Effector memory CD8-positive, alpha-beta T cell (primary cell): ENCODE measurements at places on chromosomes 1 and 21.

DNA sequence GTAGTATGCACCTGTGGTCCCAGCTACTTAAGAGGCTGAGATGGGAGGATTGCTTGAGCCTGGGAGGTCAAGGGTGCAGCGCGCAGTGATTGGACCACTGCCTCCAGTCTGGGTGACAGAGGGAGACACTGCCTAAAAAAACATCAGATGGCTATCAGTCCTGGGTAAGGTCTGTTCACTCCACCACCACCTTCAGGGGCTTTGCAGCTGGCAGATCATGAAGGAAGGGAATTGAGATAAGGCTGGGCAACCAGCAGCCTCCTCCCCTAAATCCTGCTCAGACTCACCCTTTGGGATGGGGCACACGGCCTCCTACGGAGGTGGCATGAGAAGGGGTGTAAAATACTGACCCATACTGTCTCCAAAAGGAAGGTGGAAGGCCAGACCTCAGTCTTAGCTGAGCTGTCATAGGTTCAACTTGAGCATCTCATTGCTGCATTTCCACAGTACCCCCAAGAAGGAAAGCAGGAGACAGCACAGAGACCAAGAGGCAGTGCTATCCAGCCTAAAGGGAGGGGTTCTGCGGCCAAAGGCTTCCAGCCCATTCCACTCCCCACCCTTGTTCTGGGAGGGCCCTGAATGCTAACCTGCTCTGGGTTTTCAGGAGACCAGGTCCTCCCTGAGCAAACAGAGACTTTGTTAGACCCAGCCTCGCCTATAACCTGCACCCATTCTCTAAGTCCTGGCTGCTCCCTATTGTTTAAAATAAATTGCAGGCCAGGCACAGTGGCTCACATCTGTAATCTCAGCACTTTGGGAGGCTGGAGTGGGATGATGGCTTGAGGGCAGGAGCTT is 13.7 kb downstream of the SLC45A3 start:
- no peak overlapping the region for H3K4me3 ChIP-seq
- no peak for DNase-seq
- H3K4me1 ChIP-seq, result peaks cover 6% of the 10 kb centered on the region
- peaks cover 3% of the 10 kb centered on the region for H3K36me3 ChIP-seq

GRCh38 chr1:203381151-203381751 is 30.3 kb upstream of the FMOD start:
- no peaks in the 10 kb centered on the region for H3K4me1 ChIP-seq
- no peak overlapping the region for H3K27ac ChIP-seq
- peaks cover 61% of the 10 kb centered on the region for H3K27me3 ChIP-seq
- no peak for DNase-seq

- no peak overlapping the region for H3K27ac ChIP-seq
- no peak for DNase-seq
- H3K4me1 ChIP-seq, result no peaks in the 10 kb centered on the region
- H3K27me3 ChIP-seq, result no peaks in the 10 kb centered on the region
These were observed 333.4 kb upstream of the PKN2 start for GRCh38 chr1:88350648-88351047.

DNA sequence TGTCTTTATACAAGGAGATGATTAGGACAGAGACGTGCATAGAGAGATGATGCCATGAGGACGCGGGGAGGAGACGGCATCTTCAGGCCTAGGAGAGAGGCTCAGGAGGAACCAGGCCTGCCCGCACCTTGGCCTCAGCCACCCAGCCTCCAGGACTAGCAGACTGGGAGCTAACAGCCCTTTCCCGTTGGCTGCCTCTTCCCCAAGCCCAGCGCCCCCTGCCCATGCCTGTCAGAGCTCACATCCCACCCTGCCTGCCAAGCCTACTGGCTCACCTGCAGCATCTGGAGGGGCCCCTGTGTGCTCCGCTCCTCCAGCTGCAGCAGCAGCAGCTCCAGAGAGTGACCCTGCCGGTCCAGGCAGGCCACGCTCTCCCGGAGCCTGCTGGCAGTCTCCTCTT is 4.0 kb upstream of the TRIM11 start:
- H3K36me3 ChIP-seq, result peaks cover 14% of the 10 kb centered on the region
- no peak overlapping the region for H3K4me3 ChIP-seq
- H3K27me3 ChIP-seq, result no peaks in the 10 kb centered on the region
- H3K27ac ChIP-seq, result no peak overlapping the region
- no peak for DNase-seq

DNA sequence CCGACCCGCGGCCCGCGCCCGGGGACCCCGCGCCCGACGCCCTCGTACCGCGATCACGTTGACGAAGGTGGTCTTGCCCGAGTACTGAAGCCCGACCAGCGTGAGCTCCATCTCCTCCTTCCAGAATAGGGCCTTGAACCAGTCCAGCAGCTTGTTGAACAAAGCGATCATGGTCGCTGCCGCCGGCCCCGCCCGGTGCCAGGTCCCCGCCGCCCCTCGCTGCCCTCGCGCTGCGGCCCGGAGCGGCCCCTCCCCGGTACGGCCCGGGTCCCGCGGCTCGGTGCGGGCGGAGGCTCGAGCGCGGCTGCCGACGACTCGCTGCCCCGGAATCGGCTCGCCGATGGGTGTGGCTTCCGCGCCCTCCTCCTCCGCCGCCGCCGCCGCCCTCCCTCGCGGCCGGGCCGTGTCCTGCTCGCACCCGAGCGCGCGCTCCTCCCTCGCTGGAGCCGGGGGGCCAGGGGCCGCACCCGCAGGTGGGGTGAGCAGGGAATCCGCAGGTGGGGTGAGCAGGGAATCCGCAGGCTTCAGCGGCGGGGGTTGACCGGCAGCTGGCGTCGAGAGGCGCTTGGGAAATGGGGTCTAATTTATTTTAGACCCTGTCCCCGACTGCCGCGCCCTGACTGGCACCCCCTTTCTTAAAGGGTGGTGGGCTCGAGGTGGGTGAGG is at the start of gene ARL8A:
Gene ARL8A, minus strand, starts transcription at position 336 of the 666 bp plus-strand sequence. Its CDS starts 165 bp downstream, at position 171.
- no peaks in the 10 kb centered on the region for H3K27me3 ChIP-seq
- peaks cover 56% of the 10 kb centered on the region for H3K36me3 ChIP-seq
- peak; percentile 47 for DNase-seq
- H3K27ac ChIP-seq, result peak within 1 kb of the TSS; percentile 98
- peaks cover 32% of the 10 kb centered on the region for H3K4me1 ChIP-seq

- H3K27ac ChIP-seq, result no peak overlapping the region
- no peak overlapping the region for H3K4me3 ChIP-seq
- peaks cover 15% of the 10 kb centered on the region for H3K27me3 ChIP-seq
- no peaks in the 10 kb centered on the region for H3K36me3 ChIP-seq
- no peak for DNase-seq
These were observed 77.3 kb upstream of the NEK7 start for GRCh38 chr1:198079432-198079951.

DNA sequence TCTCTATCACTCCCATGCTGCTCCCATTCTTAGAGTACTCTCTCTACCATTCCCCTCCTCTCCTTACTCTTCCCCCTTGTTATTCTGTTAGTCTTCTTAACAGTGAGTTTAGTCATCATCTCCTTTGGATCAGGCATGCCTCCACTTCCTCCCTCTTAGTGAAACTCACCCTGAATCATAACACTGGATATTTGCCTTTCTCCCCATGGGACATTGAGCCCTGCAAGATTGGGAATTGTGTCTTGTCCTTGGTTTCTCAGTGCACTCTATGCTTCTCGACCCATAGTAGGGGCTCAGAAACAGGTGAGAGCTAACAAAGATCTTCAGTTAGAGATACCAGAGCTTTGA is 68.3 kb upstream of the GCLM start:
- no peaks in the 10 kb centered on the region for H3K36me3 ChIP-seq
- H3K4me1 ChIP-seq, result no peaks in the 10 kb centered on the region
- H3K27me3 ChIP-seq, result no peaks in the 10 kb centered on the region
- no peak overlapping the region for H3K4me3 ChIP-seq
- no peak for DNase-seq

DNA sequence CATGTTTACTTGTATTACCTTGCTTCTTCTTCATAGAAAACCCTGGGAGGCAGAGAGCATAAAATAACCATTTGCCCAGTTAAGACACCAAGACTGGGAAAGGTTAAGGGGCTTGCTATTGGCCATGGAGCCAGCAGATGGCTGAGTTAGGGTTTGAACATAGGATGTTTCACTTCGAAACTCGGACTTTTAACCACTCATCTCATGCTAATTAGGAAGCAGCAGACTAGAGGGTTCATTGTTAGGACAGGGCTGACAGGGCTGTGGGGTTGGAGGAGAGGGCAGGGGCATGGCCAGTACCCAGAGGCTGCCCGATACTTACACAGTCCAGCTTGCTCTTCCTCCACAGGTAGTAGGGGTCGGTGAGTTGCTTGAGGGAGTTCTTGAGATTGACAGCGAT is 17.0 kb downstream of the SLC26A9 start:
- no peaks in the 10 kb centered on the region for H3K36me3 ChIP-seq
- DNase-seq, result no peak
- peaks cover 42% of the 10 kb centered on the region for H3K27me3 ChIP-seq
- no peaks in the 10 kb centered on the region for H3K4me1 ChIP-seq
- no peak overlapping the region for H3K27ac ChIP-seq

DNA sequence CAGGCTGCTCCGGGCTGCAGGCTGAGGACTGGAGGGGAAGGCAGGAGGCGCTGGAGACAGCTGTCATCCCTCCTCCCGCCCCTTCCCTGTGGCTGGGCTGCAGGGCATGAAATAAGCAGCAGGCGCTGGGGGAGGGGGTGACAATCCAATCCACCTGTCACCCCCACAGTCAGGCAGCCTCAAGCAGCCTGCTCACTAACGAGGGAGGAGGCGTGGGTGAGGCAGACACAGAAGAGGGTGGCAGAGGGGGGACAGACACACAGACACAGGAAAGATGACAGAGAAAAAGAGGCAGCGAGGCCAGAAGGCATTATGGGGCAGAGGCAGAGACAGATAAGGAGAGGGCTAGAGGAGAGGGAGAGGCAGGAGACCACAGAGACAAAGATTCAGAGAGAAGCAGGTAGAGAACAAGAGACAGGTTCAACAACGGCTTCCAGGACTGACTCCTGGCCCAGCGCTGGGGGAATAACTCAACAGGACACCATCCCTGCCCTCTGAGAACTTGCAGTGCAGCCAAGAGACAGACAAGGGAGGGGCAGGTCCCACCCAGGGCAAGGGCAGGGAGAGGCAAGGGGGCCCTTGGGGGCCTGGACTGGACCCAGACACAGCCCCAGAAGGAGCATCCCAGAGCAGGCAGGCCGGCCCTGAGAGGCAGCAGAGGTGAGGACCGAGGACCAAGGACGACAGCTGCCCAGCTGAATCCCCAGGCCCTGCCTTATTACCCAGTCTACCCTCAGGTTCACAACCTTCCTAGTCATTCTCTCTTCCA is 11.2 kb downstream of the MEF2D start:
- peak overlapping the region; percentile 95 for H3K27ac ChIP-seq
- DNase-seq, result peak; percentile 41
- H3K36me3 ChIP-seq, result peaks cover 71% of the 10 kb centered on the region
- H3K4me3 ChIP-seq, result peak overlapping the region; percentile 82
- no peaks in the 10 kb centered on the region for H3K27me3 ChIP-seq
- H3K4me1 ChIP-seq, result peaks cover 87% of the 10 kb centered on the region

DNA sequence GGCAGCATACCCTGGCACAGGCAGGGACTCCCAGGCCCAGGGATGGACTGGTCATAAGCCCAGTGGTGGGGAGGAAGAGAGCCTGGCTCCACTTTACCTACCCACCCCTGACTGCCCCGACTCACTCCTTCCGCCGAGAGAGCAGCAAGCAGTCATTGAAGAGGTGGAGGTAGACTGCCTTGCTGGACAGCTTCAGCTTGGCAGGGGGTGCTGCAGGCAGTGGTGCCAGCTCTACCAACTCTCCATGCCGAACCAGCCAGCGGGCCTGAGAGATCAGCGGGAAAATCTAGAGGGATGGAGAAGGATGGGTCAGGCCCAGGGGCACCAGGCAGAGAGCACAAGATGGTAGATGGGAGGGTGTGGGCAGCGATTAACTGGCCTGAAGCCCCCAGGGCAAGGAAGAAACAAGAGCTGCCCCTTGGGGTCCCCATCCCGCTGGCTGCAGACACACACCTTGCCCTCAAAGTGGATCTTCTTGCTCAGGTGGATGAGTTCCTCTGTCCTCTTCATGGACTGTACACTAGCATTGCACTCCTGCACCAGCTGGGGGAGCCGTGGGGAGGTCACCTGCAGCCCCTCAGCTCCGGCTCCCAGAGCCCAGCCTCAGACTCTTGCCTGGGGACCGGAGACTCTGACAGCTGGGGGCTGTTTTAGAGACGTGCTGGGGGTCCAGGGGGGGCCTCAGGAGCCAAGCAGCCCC is 7.7 kb downstream of the ARHGEF19 start:
- H3K27ac ChIP-seq, result no peak overlapping the region
- no peak for DNase-seq
- peak overlapping the region; percentile 82 for H3K4me3 ChIP-seq
- no peaks in the 10 kb centered on the region for H3K27me3 ChIP-seq
- H3K36me3 ChIP-seq, result peaks cover 5% of the 10 kb centered on the region

DNA sequence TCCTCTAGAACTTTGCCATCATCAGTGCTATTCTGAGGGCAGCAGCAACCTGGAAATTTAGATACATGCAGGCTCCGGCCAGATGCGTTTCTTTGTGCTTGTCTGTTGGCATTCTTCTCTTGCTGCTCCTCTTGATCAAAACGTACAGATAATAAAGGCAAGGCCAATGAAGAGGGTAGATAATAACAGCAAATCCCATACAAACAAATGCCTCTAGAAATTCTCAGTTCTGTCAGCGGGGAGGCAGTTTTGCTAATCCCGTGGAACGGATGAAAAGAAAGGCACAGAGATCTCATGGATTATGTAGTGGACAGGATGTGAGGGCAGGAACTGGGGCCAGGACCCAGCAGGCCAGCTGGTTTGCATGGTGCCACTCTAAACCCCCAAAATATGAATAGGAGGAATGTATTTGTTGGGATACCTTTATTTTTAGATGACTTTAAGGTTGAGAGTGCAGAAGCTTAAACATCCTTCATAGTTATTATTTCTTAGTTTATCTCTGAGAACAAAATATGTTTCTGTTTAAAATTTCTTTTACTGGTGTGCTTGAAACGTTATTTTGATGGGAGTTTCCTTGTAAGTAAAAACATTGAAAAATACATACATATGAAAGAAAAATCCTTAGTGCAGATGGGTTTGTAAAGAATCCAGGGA is 1.5 kb downstream of the ITSN1 start:
- H3K36me3 ChIP-seq, result peaks cover 4% of the 10 kb centered on the region
- H3K4me1 ChIP-seq, result peaks cover 8% of the 10 kb centered on the region
- H3K27me3 ChIP-seq, result peaks cover 17% of the 10 kb centered on the region
- peak overlapping the region; percentile 84 for H3K4me3 ChIP-seq
- H3K27ac ChIP-seq, result no peak overlapping the region

GRCh38 chr1:174913225-174913903 is 86.4 kb upstream of the CACYBP start:
- no peak overlapping the region for H3K4me3 ChIP-seq
- no peaks in the 10 kb centered on the region for H3K36me3 ChIP-seq
- peaks cover 7% of the 10 kb centered on the region for H3K4me1 ChIP-seq
- no peak for DNase-seq
- H3K27ac ChIP-seq, result peak overlapping the region; percentile 74
- no peaks in the 10 kb centered on the region for H3K27me3 ChIP-seq

DNA sequence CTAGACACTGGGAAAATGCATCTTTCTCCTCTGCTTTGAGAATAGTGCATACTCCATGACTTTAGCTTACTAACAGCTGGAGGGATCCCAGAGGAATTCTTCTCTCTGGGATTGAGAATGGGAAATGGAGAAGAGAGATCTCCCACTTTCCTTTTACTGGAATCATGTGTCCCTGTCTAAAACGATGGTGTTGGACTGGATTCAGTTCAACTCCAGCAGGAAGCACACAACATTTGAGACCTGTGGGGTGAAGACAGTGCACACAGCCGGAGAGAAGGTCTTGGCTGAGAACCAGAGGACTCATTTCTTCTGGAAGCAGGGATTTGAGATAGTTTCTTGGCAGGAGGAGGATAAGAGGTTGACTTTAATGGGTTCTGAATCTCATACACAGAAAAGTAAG is 58.7 kb downstream of the TRABD2B start:
- no peaks in the 10 kb centered on the region for H3K4me1 ChIP-seq
- no peak overlapping the region for H3K4me3 ChIP-seq
- peaks cover 19% of the 10 kb centered on the region for H3K27me3 ChIP-seq

GRCh38 chr1:3133686-3134085 is 64.7 kb downstream of the PRDM16 start:
- no peaks in the 10 kb centered on the region for H3K4me1 ChIP-seq
- H3K4me3 ChIP-seq, result no peak overlapping the region
- no peak overlapping the region for H3K27ac ChIP-seq
- DNase-seq, result no peak
- H3K27me3 ChIP-seq, result peaks cover 32% of the 10 kb centered on the region
- no peaks in the 10 kb centered on the region for H3K36me3 ChIP-seq
